ENCODE measurements at places on chromosomes 7 and 10. TPM values are rescaled to one million over a fixed set of nuclear protein-coding genes. Genes with fewer than 3 reads are reported as not detected.

DNA sequence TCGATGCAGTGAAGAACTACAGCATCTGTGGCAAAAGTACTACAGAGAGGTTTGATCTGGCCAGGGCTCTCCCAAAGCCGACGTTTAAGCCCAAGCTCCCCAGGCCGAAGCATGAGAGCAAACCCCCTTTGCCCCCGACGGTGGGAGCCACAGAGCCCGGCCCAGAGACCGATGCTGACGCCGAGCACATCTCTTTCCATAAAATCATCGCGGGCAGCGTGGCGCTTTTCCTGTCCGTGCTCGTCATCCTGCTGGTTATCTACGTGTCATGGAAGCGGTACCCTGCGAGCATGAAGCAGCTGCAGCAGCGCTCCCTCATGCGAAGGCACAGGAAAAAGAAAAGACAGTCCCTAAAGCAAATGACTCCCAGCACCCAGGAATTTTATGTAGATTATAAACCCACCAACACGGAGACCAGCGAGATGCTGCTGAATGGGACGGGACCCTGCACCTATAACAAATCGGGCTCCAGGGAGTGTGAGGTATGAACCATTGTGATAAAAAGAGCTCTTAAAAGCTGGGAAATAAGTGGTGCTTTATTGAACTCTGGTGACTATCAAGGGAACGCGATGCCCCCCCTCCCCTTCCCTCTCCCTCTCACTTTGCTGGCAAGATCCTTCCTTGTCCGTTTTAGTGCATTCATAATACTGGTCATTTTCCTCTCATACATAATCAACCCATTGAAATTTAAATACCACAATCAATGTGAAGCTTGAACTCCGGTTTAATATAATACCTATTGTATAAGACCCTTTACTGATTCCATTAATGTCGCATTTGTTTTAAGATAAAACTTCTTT lies 2.3 kb downstream of the LRRTM3 start:
- no peak for DNase-seq
- H3K4me1 ChIP-seq: no peaks in the 10 kb centered on the region
- H3K36me3 ChIP-seq: no peaks in the 10 kb centered on the region

DNA sequence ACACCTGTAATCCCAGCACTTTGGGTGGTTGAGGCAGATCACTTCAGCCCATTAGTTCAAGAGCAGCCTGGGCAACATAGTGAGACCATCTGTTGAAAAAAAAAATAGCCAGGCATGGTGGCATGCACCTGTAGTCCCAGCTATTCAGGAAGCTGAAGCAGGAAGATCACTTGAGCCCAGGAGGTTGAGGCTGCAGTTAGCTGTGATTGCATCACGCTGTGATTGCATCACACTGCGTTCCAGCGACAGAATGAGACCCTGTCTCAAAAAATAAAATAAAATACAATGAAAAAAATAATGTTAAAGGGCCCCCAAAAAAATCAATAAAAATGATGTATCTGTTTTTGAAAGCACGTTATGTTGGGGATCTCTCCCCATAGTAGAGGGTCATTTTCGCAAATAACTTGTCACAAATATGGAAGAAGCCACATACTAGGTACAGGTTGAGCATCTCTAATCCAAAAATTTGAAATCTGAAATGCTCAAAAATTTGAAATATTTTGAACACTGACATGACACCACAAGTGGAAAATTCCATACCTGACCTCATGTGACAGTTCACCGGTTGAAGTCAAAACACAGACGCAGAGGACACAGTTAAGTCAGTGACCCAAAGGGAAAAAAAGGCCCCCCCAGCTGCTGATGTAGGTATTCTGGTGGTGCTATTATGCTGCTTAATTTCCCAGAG lies 9.5 kb downstream of the CISD1 start:
- DNase-seq: no peak
- peaks cover 5% of the 10 kb centered on the region for H3K4me1 ChIP-seq
- H3K27ac ChIP-seq: no peak overlapping the region
- H3K27me3 ChIP-seq: no peaks in the 10 kb centered on the region

GRCh38 chr7:43888993-43889945 lies 17.1 kb downstream of the URGCP start:
- H3K27ac ChIP-seq: no peak overlapping the region
- no peaks in the 10 kb centered on the region for H3K36me3 ChIP-seq
- H3K27me3 ChIP-seq: no peaks in the 10 kb centered on the region
- no peaks in the 10 kb centered on the region for H3K4me1 ChIP-seq
- no peak for DNase-seq

Gene WNT2
- polyA plus RNA-seq: not detected

GRCh38 chr7:45158471-45158870 lies 880 bp downstream of the RAMP3 start:
- H3K4me1 ChIP-seq: no peaks in the 10 kb centered on the region
- H3K27me3 ChIP-seq: no peaks in the 10 kb centered on the region
- no peak overlapping the region for H3K27ac ChIP-seq
- no peak overlapping the region for H3K4me3 ChIP-seq
- H3K36me3 ChIP-seq: no peaks in the 10 kb centered on the region

GRCh38 chr10:45403151-45403550 lies 29.1 kb downstream of the ALOX5 start:
- no peak overlapping the region for H3K27ac ChIP-seq
- no peak overlapping the region for H3K4me3 ChIP-seq
- peaks cover 1% of the 10 kb centered on the region for H3K27me3 ChIP-seq

Gene MMS19
- polyA plus RNA-seq: 73.4 TPM

GRCh38 chr10:126919426-126919825 lies 14.2 kb downstream of the DOCK1 start:
- DNase-seq: no peak
- H3K4me3 ChIP-seq: no peak overlapping the region
- H3K27ac ChIP-seq: no peak overlapping the region
- no peaks in the 10 kb centered on the region for H3K4me1 ChIP-seq

DNA sequence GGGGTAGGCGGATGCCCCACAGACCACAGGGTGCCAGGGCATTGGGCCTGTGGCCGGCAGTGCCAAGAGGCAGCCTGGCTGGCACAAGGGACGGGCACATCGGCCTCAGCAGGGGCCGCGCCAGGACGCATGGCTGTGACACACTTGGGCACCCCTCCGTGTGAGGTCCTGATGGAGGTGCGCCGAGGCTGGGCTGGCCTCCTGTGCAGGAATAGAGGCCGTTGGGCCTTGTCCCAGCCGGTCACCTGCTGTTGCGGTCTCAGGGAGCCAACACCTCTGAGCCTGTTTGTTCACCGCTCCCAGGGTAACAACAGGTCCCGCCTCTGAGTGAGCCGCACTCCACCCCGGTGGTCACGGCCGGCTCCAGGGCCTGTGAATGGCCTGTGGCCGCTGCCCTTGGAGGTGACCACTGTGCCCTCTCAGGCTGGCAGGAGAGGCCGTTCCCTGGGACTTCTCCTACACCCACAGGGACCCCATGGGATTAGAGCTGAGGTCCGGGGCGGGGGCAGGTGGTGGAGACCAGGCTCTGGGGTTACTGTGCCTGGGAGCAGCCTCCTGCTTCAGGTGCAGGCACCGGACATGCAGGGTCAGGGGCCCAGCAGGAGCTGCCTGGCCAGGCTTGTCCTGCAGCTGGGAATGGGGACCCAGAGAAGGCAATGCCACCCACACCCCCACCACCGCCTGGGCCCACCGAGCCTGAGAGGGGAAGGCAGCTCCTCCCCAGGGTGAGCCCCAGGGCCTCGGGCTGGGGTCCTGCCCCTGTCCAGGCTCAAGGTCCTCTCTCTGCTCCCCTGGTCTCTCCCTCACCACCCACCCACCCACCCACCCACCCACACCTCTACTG lies 12.0 kb downstream of the PWWP2B start:
- no peaks in the 10 kb centered on the region for H3K27me3 ChIP-seq
- H3K4me3 ChIP-seq: no peak overlapping the region
- H3K4me1 ChIP-seq: no peaks in the 10 kb centered on the region
- no peak for DNase-seq
- H3K27ac ChIP-seq: no peak overlapping the region

Measured in aorta (tissue), 5 donors.